ENCODE measurements at places on chromosomes 2 and 18. TPM values are rescaled to one million over a fixed set of nuclear protein-coding genes. Genes with fewer than 3 reads are reported as not detected.

GRCh38 chr2:145411493-145411892 is 891.6 kb upstream of the ZEB2 start:
- H3K4me1 ChIP-seq = no peaks in the 10 kb centered on the region
- H3K27ac ChIP-seq = no peak overlapping the region
- no peaks in the 10 kb centered on the region for H3K27me3 ChIP-seq
- H3K4me3 ChIP-seq = no peak overlapping the region
- no peaks in the 10 kb centered on the region for H3K36me3 ChIP-seq
- DNase-seq = no peak

BCL2 gene
- total RNA-seq = 3.6 TPM

DNA sequence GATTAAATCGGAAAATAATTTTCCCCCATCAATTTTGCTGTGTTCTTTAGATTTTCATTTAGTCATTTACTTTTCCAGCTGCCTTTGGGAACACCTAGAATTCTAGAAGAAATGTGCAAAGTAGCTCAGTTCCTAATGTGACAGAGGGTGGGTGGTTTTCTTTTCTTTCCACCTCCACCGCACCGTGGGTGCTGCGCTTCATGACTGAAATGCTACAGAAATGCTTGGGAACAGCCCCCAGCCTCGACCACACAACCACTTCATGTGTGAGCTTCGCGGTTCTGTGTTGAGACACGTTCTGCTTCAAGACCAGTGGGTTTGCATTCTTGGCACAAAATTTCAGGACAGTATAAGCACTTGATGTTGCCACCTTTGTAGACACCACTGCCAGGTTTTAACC is 30.9 kb downstream of the E2F6 start:
- H3K4me1 ChIP-seq = no peaks in the 10 kb centered on the region
- DNase-seq = no peak
- H3K27me3 ChIP-seq = no peaks in the 10 kb centered on the region
- H3K27ac ChIP-seq = no peak overlapping the region

IL1R1 gene
- total RNA-seq = 110 TPM

DNA sequence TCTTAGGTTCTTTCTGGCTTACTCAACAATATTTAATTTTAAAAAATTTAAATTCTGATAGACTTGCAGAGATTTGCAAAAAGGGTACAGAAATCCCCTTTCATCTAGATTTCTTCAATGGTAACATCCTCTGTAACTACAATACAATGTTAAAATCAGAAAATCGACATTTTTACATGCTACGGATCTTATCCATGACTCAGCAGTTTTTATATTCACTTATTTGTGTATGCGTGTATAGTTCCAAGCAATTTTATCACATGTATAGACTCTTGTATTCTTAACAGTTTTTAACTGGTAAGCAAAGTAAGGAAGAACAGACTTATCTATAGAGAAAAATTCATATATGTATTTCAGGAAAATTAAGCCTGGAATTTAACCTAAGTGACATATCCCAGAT is 256.1 kb upstream of the MEX3C start:
- no peak overlapping the region for H3K4me3 ChIP-seq
- no peaks in the 10 kb centered on the region for H3K27me3 ChIP-seq
- no peak overlapping the region for H3K27ac ChIP-seq

DNA sequence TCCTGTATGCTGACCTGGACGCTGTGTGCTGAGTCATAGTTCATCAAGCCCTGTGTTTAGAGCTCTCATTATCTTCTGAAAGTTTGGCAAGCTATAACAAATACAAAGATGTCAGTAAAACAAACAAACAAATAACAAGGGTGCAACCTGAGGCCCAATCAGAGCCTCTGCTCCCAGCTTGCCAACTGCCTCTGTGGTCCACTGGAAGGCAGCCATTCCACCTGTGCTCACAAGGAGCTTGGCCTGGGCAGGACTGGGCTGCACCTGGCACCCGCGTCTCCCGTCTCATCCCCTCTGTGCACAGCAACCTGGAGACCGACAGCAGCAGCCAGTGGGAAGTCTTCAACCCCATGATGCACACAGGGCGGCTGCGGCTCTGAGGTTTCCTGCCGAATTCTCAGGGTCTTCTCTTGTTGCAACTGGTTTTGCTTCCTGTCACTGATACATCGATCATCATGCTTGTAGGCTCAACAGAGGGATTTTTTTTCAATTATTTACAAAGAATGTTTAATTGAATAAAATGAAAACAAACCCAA is 97.8 kb downstream of the TMEM18 start:
- no peak overlapping the region for H3K27ac ChIP-seq
- no peaks in the 10 kb centered on the region for H3K36me3 ChIP-seq
- no peak for DNase-seq
- no peaks in the 10 kb centered on the region for H3K27me3 ChIP-seq
- no peak overlapping the region for H3K4me3 ChIP-seq
- no peaks in the 10 kb centered on the region for H3K4me1 ChIP-seq

PLA2R1 gene
- total RNA-seq = 8.3 TPM

DNA sequence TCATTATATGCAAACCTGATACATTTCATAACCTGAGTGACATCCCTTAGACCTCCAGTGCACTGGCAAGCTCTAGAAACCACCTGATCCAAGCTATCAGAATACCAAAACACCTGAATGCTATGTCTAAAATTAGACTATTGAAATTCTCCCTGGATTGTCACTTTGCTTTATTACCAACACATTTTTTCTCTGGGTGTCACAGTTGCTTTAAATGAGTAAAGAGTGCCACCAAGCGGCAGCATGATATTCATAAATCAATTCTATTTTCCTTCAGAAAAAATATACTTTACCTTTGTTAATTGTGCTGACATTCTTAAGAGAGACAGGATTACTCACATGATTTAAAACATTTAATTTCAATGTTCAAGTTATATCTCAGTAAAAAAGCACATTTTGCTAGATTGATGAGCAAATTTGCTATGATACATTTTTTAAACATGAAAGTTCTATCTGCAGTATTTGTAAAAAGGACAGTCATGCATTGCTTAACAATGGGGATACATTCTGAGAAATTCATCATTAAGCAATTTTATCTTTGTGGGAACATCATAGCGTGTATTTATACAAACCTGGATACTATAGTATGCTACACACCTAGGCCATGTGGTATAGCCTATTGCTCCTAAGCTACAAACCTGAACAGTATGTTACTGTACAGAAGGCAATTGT is 338.4 kb upstream of the SLC39A10 start:
- H3K4me3 ChIP-seq = no peak overlapping the region
- H3K27me3 ChIP-seq = no peaks in the 10 kb centered on the region
- H3K36me3 ChIP-seq = no peaks in the 10 kb centered on the region
- H3K4me1 ChIP-seq = peaks cover 3% of the 10 kb centered on the region

TIMM21 gene
- 21.6 TPM for total RNA-seq

GRCh38 chr2:17754773-17755425 is 961 bp downstream of the GEN1 start:
- no peak for DNase-seq
- H3K4me3 ChIP-seq = peak overlapping the region; percentile 90
- no peaks in the 10 kb centered on the region for H3K36me3 ChIP-seq
- peaks cover 6% of the 10 kb centered on the region for H3K4me1 ChIP-seq

POTEJ gene
- total RNA-seq = not detected

- no peaks in the 10 kb centered on the region for H3K27me3 ChIP-seq
- peak; percentile 49 for DNase-seq
- H3K36me3 ChIP-seq = no peaks in the 10 kb centered on the region
- H3K27ac ChIP-seq = no peak overlapping the region
- H3K4me3 ChIP-seq = no peak overlapping the region
Measured at GRCh38 chr2:125471963-125472362, 1184.0 kb upstream of the GYPC start.

DNA sequence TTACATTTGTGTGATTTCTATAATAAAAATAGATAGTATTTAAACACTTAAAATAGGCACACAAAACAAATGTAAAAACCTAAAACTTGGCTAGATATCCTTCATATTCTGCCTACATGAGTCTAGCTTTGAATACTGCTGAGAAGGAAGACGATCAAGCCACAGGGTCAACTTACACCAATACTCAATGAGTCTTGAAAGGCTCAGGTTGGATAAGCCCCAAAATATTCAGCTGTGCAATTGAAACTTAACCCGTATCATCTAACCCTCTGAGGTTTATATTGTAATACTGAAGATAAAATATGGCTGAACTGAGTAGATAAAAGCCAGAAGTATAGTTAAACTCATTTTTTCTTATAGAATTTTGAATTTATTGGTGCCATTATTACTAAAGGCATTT is 313.0 kb upstream of the NRXN1 start:
- H3K36me3 ChIP-seq = no peaks in the 10 kb centered on the region
- no peaks in the 10 kb centered on the region for H3K4me1 ChIP-seq
- peak; percentile 7 for DNase-seq
- no peaks in the 10 kb centered on the region for H3K27me3 ChIP-seq

DNA sequence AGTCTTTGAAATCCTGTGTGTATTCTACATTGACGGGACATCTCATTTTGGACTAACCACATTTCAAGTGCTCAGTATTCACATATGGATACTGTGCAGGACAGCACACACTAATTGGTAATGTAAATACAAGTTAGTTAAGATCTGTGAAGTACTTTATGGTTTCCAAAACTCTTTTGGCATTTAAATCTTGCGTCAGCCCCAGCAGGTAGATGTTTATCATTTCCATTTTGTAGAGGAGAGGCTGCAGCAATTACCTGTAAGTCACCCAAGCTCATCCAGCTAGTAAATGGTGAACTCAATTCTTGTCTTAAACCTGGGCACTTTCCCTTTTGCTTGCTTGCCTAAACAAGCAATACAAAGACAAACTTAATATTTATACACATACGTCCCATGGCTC is 1.6 kb upstream of the NAGK start:
- H3K36me3 ChIP-seq = no peaks in the 10 kb centered on the region
- H3K27ac ChIP-seq = no peak overlapping the region
- peaks cover 7% of the 10 kb centered on the region for H3K4me1 ChIP-seq

DNA sequence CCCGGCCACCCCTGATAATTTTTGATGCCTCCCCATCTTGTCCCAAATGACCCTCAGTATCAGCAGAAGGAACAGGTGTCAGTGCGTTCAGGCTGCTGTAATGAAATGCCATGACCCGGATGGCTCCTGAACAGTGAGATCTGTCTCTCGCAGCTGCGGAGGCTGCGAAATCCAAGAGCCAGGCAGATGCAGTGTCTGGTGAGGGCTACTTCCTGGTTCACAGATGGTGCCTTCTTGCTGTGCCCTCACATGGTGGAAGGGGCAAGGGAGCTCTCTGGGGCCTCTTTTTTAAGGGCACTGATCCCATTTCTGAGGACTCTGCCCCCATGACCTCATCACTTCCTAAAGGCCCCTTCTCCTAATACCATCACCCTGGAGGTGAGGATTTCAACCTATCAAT is 152.2 kb downstream of the TWIST2 start:
- H3K36me3 ChIP-seq = no peaks in the 10 kb centered on the region
- H3K27me3 ChIP-seq = no peaks in the 10 kb centered on the region
- DNase-seq = no peak
- peaks cover 6% of the 10 kb centered on the region for H3K4me1 ChIP-seq
- no peak overlapping the region for H3K4me3 ChIP-seq
- no peak overlapping the region for H3K27ac ChIP-seq

GRCh38 chr18:50879302-50880118 is 592 bp downstream of the ME2 start:
- no peaks in the 10 kb centered on the region for H3K36me3 ChIP-seq
- peak overlapping the region; percentile 91 for H3K27ac ChIP-seq
- H3K4me3 ChIP-seq = peak overlapping the region; percentile 91
- H3K4me1 ChIP-seq = no peaks in the 10 kb centered on the region
- no peaks in the 10 kb centered on the region for H3K27me3 ChIP-seq

GRCh38 chr2:203711399-203711798 is 5.0 kb downstream of the CD28 start:
- no peak for DNase-seq
- no peak overlapping the region for H3K27ac ChIP-seq
- no peaks in the 10 kb centered on the region for H3K4me1 ChIP-seq
- no peaks in the 10 kb centered on the region for H3K36me3 ChIP-seq
- H3K4me3 ChIP-seq = no peak overlapping the region

- no peak overlapping the region for H3K4me3 ChIP-seq
- no peaks in the 10 kb centered on the region for H3K27me3 ChIP-seq
- DNase-seq = no peak
- H3K27ac ChIP-seq = no peak overlapping the region
- H3K4me1 ChIP-seq = no peaks in the 10 kb centered on the region
- H3K36me3 ChIP-seq = no peaks in the 10 kb centered on the region
Measured at GRCh38 chr2:146287281-146287680, 1557.5 kb upstream of the ACVR2A start.

DNA sequence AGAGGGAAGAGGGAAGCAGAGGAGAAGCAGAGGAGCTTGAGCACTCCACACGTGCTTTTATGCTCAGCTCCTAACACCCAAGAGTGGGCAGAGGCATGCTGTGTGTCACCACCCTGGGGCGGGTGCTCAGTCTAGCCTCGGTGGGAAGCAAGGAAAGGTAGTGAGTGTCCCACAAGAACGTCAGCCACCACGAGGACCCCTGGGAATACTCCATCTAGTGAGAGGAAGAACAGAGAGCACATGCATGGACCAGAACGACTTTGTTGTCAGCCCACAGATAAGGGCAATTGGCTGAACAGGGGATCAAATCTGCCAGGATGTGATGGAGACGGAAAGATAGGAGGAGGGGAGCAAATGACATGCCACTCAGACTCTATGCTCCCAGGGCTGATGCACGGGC is 83.4 kb downstream of the XDH start:
- H3K27me3 ChIP-seq = no peaks in the 10 kb centered on the region
- H3K4me3 ChIP-seq = no peak overlapping the region
- H3K4me1 ChIP-seq = peaks cover 3% of the 10 kb centered on the region
- DNase-seq = no peak
- H3K27ac ChIP-seq = no peak overlapping the region

GRCh38 chr2:174729797-174730697 is 34.2 kb downstream of the CHRNA1 start:
- H3K4me1 ChIP-seq = peaks cover 7% of the 10 kb centered on the region
- peaks cover 18% of the 10 kb centered on the region for H3K27me3 ChIP-seq
- H3K4me3 ChIP-seq = peak overlapping the region; percentile 55
- DNase-seq = no peak
- H3K36me3 ChIP-seq = no peaks in the 10 kb centered on the region
- H3K27ac ChIP-seq = no peak overlapping the region

IL1RN gene
- total RNA-seq = not detected

DNA sequence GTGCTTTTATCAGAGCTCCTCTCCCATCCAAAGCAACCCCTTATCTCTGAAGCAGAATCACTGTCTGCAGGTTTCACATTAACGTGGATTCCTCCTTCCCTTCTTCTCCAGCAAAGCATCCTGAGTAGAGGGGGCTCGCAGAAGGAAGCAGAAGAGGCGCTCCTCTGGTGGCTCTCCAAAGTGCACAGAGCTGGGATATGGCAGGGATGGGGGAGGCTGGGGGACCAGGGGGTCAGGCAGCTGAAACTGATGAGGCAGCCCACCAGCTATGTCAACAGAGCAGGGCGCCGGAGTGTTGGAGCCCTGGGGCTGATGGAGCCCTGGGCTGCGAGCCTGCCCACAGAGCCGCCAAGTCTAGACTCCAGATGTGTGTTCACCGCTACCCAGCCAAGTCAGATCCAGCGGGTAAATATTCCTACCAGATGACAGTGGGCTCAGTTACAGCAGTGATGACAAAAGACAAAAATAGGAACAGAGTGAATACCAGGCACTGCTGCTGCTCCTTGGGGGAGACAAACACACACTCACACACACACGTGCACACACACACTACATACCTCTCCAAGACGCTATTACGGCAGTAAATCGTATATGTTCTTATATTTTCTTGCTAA is 678.3 kb upstream of the ID2 start:
- H3K4me3 ChIP-seq = peak overlapping the region; percentile 42
- peak; percentile 62 for DNase-seq
- no peaks in the 10 kb centered on the region for H3K27me3 ChIP-seq
- H3K36me3 ChIP-seq = no peaks in the 10 kb centered on the region
- H3K27ac ChIP-seq = peak overlapping the region; percentile 35

PDE1A gene
- 6.7 TPM for total RNA-seq

DCTN1 gene
- 228 TPM for total RNA-seq

Measured in fibroblast of lung (primary cell).